T1000 (cell line): ENCODE measurements at places on chromosomes 3 and 15.

DNA sequence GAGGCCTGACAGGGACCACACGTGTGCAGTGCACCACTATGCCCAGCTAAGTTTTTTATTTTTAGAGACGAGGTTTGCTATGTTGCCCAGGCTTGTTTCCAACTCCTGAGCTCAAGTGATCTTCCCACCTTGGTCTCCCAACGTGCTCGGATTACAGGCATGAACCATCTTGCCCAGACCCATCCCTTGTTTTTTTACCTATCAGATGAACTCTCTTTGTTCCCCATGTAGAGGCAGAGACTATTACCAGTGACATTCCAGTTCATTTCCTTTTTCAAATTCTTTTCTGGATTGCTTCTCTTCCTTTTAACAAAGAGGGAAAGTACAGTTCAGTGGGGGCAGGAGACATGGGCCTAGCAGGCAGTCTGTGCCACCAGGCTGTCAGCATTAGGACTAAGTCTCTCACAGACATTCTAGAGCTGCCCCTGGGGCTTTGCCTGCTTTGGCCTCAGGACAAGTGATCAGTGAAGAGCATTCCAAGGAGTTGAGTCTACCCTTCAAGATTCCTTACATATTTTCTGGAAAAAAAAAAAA is 103.5 kb upstream of the SLC7A14 start:
- peak; percentile 47 for DNase-seq

DNA sequence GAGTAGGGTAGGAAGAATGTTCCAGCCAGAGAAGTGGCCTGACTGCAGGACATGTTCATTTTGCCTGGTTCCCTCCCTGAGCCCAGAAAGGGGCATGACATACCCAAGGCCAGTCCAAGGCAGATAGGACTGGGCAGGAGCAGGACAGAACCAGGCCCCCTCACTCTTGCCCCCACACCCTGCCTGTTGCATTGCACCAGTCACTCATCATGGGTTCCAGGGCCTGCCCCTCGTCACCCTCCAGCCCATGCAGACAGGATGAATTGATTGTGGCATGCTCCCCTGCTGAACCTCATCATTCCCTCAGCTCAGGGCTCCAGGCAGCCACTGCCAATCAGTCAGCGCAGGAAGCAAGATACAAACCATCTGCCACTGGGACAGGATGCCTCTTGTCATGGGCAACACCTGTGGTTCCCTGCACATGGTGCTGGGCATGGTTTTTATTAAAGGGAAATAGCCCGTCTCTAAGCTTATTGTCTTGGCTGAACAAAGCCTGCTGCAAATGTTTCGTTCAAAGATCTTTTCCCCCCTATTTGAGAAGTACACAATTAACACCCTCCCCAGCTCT is 48.9 kb downstream of the RASGRF1 start:
- DNase-seq = no peak

DNA sequence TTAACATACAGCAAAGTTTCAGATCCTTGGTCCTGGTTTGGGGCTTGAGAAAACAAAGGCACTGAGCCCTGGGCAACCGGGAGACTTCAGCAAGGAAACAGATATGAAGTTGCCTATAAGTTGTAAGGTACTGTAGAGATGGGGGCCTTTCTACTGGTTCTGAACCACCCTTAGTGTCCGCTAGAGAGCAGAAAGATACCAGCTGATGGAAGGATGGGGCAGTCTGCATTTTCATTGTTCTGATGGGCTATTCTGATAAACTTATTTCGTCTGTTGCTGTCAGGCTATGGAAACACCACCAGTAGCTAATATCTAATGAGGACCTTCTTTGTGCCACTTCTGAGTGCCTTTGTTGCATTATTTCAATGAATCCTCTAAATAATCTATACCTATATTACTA is 38.7 kb downstream of the FGD5 start:
- DNase-seq = no peak

DNA sequence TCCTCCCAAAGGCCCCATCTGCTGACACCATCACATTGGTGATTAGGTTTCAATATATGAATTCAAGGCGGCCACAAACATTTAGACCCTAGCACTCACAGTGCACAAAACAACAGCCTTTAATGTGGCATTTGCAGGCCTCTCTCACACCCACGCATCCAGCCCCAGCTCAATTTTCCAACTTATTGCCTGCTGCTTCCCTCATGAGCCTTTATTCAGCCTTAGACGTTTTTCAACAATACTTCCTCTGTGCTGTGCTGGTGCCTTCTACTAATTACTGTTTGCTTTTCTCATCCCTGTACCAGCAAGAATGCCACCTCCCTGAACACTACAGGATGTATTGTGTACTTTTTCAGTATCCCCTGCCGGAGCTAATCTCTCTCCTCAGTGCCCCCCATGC is 334.6 kb downstream of the GABRB3 start:
- DNase-seq = no peak

GRCh38 chr3:87350367-87351199 is 74.2 kb upstream of the POU1F1 start:
- DNase-seq = no peak
